Epithelial cell of alveolus of lung (primary cell): ENCODE measurements at places on chromosomes 7 and 10. TPM values are rescaled to one million over a fixed set of nuclear protein-coding genes. Genes with fewer than 3 reads are reported as not detected.

ECD gene
- 22.3 and 28.8 TPM in 2 replicates for total RNA-seq

KIF11 gene
- 13.1 and 23.1 TPM in 2 replicates for total RNA-seq

CRTAC1 gene
- total RNA-seq: not detected in 2 replicates

ITPRID1 gene
- not detected in 2 replicates for total RNA-seq

LEP gene
- total RNA-seq: not detected in 2 replicates

CC2D2B gene
- total RNA-seq: not detected in 2 replicates

NRP1 gene
- total RNA-seq: 163 and 173 TPM in 2 replicates

EBLN1 gene
- not detected in 2 replicates for total RNA-seq

NRAP gene
- total RNA-seq: not detected in 2 replicates
